ENCODE measurements at places on chromosomes 5 and 9.

DNA sequence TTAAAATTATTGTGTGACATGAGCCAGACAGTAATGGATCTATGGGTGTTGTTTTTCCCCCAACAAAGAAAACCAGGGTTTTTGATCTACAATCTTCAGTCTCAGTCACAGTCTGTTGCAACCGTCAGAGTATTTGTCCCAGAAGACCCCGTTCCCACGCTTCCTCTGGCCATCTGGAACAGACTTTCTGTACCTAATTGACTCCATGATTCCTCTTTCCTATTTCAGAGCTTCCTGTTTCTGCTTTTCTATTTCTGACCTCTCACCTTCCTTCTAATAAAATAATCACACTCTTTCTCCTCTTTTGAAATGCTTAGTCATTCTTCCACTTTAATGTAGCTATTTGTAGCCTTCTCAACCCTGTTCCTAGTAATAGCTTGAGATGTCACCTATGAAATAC, 1044.8 kb downstream of the DTWD2 start:
- no peak for DNase-seq

- DNase-seq, result no peak
Observed at GRCh38 chr9:135096408-135096895, 9.0 kb downstream of the OLFM1 start.

DNA sequence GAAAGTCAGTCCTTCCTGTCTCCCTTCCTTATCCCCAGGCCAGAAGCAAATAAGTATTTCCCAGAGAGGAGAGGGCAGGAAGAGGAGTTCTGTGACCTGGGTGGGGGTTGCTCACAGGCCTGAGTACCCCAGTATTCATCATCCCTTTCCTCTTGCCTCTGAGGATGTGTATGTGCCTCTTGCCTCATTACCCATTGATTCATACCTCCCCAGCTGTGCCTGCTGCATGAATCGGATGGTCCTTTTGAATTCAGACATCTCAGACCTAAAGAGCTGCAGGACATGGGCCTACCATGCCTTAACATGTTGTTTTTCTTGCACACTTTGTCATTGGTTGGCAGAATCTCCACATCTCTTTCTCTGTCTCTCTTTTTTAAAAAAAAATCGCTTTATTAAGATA, 112.8 kb upstream of the SHB start:
- no peak for DNase-seq

- DNase-seq, result no peak
Observed at GRCh38 chr5:66829826-66830225, 233.6 kb downstream of the MAST4 start.

DNA sequence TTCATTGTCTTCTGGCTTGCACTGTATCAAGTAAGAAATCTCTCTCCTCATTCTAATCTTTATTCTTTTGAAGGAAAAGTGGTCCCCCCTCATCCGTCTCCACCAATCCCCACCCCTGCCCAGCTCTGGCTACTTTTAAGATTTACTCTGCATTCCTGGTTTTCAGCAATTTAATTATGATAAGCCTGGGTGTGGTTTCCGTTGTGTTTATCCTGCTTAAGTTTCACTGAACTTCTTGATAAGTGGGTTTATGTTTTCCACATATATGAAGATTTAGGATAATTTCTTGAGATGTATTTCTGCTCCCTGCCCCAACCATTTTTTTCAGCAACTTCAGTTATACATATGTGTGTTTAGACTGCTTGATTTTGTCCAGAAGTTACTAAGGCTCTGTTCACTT, 46.5 kb downstream of the PTBP3 start:
- DNase-seq, result no peak

GRCh38 chr9:113579283-113580040, 115.9 kb downstream of the RGS3 start:
- DNase-seq, result no peak

DNA sequence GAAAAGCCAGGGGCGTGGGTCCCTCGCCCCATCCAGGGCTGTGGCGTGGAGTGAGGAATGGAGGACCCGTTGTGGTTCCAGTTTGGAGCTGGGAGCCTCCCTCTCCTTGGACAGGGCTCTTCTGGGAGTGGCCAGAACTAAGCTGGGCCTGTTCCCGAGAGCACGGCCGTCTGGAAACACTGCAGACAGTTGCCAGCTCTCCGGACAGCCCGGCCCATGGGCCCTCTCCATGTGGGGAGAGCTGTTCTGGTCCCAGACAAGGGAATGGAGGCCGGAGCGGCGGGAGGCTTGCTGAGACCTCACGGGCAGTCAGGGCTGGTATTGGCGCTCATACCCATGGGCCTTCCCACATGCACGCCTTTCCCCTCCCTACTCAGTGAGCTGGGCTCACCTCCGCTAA, 45.2 kb upstream of the FCN2 start:
- DNase-seq, result no peak

- no peak for DNase-seq
Observed at GRCh38 chr9:78598120-78598519, 301.2 kb downstream of the PSAT1 start.

- DNase-seq, result no peak
Observed at GRCh38 chr5:92800365-92800764, 780.7 kb downstream of the NR2F1-AS1 start.

DNA sequence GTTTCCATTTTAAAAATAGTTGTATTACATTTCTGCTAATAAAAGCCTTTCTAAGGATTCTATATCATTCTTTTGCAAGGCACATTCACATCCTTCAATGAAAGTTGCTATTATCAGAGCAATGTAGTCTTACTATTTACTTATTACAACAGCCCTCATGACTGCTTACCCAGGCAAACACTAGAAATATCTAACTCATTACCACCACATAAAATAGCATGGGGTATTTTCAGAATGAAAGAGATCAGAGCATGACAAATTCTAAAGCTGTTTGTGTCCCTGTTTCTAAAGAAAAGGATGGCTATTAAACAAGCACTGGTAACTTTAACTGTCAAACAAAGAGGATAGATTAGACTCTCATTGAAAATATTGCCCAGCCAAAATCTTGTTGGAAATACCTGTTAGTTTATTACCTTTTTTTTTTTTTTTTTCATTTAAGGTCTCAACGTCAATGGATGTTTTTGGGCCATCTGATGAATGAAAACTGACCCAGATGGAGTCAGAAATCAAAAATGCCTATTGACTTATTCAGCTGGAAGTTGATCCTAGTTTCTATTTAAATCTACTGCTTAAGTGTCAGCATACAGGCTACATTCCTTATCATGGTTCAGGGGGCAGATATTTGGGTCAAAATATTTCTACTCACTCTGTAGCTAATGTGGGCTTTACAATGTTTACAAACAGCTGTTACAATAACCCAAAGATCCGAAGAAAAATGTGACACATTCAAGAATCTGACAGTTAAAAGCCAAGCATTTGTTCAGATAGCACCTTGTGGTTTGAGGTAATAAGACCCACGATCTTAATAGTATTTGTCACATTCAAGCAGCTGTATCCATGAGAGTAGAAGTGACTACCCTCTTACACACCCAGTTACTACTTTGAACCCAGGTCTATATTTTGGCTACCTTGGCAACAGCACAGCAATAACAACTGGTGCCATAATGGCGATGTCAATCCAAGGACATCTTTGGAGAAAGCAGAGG, 554.8 kb upstream of the MEF2C start:
- no peak for DNase-seq

GRCh38 chr9:114012126-114012525, 66.0 kb downstream of the AMBP start:
- no peak for DNase-seq

DNA sequence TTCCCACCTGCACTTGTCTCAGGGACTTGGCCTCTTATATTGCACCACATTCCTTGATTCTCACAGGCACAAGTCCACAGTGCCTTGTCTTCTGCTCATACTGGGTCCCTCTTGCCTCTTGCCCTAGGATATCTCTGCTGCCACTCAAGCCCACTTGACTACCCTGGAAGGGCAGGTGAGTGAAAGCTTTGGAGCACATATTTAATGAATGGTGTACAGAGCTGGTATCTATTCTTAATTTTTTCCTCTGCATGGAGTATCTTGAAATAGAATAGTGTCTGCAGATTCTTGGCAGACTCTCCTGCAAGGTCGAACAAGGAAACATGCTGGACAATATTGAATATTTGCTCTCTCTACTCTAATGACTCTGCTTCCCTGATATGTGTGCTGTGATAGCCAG, 1248.0 kb downstream of the MAT2B start:
- no peak for DNase-seq

- DNase-seq, result no peak
Observed at GRCh38 chr9:98380065-98380681, 124.7 kb upstream of the TBC1D2 start.

DNA sequence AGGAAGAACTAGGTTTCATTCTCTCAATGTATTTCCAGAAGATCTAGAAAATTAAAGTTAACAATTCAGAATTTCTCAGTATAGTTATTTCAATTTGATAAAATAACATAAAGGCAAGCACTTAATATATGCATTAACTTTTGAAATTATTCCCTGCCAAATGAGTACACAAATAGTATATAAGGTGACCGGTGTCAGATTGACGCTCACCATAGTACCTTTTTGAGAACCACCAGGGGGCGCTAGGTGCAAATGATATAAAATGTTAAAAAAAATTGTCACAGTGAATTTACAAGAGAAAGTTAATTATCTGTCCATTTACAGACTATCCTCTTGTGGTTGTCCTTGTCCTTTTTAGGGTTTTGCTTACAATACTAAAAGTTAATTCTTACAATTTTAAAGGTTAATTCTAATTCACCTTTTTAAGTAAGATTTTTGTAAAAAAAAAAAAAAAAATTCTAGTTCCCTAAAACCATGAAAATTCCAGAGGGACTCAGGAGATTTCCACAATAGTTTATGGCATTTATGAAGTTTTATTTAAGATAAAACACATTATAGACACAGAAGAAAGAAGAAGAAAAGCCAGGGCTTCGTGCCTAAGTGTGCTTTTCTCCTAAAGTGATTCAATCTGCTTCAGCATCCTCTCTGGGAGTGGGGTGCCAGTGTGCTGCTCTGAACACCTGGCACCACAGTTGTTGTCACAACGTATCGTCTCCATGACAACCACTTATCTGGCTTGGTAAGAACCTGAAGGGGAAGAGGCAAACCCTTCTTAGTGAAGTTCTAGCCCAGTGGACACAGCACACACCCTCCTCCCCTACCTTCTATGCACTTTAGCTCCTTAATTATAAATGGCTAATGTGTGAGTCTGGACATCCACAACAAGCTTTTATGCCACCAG, 1.7 kb downstream of the ADAMTS16 start:
- peak; percentile 7 for DNase-seq

DNA sequence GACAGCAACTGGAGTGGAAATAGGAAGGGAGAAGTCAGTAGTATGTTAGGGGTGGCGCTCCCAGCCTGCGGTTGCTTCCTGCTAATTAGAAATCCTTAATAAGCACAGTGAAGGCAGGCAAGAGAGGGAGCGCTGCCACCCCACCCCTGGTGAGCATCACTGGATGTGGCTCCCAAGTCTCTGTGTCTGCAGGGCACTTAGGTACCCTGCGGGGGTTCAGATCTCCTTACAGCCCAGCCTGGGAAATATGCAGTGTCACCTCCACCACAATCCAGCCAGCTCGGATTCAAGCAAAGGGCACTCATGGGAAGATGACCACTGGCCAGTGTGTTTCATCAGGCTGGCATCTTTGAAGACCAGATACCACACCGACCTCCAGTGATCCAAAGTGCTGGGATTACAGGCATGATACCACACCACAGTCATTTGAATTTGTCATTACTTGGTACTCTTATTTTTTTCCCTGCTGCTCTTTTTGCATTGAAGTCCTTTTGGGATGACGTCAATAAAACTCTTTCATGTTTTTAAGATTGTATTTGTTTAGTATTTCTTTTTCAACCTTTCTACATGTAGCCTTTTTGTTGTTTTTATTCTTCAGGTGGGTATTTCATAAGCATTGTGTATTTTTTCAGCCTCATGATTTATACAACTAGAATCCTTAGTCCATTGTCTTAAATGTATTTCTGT, 90.1 kb downstream of the ANKRD18B start:
- DNase-seq, result no peak

GRCh38 chr9:96253059-96253696, 48.8 kb downstream of the HSD17B3 start:
- no peak for DNase-seq

- DNase-seq, result no peak
Observed at GRCh38 chr9:127905004-127905728, 5.8 kb upstream of the ST6GALNAC6 start.

DNA sequence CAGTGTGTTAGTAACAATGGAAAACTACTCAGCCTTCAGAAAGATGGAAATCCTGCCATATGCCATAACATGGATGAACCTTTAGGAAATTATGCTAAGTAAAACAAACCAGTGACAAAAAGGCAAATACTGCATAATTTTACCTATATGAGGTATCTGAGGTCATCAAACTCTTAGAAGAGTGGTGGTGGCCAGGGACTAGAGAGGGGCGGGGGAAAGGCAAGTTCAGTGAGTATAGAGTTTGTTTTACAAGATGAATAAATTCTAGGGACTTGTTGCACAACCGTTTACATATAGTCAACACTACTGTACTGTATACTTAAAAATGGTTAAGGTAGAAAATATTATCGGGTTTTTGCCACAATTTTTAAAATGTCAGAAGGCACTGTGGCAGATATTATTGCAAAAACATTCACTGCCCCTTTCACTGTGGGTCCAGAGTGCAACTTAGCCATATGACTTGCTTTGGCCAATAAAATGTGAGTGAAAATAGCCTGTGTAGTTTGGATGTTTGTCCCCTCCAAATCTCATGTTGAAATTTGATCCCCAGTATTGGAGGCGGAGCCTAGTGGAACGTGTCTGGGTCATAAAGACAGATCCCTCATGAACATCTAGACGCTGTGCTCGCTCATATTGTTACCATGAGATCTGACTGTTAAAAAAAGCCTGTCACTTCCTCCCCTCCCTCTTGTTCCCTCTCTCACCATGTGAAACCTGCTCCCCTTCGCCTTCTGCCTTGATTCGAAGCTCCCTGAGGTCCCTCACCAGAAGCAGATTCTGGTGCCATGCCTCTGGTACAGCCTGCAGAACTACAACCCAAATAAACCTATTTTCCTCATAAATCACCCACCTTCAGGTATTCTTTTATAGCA, 9.5 kb downstream of the ZNF367 start:
- DNase-seq, result no peak

DNA sequence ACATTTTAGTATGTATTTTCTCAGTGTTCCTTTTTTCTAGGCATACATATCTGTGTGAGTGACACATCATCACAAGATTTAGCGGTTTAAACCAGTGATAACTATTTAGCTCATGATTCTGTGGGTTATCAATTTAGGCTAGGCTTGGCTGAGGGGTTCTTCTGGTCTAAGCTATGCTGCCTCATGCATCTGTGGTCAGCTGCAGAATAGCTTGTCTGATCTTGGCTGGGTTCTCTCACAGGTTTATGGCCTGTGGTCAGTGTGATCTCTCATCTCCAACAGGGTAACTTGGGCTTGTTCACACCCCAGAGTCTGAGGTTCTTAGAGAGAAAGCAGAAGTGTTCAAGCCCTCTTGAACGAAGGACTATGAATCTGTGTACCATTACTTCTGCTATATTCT, 363.3 kb downstream of the KDM4C start:
- no peak for DNase-seq

DNA sequence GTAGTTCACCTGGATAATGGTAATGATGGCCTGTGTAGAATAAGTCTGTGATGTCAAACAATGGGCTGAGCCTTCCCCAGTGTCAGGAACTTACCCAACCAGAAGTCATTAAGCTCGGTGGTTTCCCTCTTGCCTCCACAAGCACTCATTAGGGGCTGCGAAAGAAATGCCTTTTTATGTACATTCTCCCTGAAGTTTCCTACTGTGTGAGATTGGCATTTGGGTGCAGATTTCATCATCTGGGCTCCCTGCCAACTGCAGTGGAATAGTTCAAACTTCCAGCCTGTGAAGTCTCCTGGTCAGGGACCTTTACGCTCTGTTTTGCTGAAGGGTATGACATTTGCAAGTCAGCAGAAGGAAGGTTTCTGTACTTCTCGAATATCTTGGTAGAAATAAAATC, 41.6 kb upstream of the TMEM215 start:
- no peak for DNase-seq

Measured in stimulated activated CD8-positive, alpha-beta memory T cell treated with anti-CD3 and anti-CD28 coated beads, Interleukin-7, amount 100 ng/mL, for 24 hours (primary cell).